ENCODE measurements at places on chromosomes 13 and 19.

DNA sequence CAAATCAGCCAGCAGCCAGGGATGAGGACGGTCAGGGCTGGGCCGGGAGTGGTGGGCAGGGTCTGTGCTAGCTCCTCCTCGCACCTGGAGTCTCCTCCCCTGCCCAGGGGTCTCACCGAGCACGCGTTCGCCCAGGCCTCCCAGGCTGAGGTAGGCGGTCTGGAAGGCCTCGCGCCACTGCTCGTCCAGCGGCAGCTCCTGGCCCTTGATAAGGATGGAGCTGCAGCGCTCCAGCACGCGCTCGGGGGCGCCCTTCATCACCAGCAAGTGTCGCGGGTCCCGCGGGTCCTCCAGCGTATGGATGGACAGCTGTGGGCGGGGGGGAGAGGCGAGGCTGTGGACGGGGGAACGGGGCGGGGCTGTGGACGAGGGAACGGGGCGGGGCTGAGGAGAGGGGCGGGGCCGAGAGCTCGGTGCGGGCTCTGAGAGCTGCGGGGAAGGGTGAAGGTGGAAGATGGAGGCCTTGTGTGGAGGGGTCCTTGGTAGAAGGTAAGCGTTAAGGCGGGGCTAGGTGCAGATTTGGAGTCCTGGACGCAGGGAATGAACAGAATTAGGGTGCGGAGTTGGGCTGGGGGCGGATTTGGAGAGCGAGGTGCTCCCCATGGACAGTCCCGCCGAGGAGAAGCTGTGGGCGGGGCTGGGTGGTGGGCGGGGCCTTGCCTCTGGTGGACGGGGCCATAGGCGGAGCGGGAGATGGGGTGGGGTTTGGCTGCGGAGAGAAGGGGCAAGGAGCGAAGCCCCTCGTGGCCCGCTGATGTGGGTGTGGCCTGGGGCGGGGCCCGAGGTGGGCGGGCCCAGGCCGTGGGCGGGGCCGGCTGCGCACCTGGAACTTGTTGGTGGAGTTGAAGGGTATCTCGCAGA is 5.7 kb downstream of the ATP4A start:
- no peak for DNase-seq

GRCh38 chr13:102556806-102557205 is 40.0 kb upstream of the TPP2 start:
- DNase-seq, result no peak

DNA sequence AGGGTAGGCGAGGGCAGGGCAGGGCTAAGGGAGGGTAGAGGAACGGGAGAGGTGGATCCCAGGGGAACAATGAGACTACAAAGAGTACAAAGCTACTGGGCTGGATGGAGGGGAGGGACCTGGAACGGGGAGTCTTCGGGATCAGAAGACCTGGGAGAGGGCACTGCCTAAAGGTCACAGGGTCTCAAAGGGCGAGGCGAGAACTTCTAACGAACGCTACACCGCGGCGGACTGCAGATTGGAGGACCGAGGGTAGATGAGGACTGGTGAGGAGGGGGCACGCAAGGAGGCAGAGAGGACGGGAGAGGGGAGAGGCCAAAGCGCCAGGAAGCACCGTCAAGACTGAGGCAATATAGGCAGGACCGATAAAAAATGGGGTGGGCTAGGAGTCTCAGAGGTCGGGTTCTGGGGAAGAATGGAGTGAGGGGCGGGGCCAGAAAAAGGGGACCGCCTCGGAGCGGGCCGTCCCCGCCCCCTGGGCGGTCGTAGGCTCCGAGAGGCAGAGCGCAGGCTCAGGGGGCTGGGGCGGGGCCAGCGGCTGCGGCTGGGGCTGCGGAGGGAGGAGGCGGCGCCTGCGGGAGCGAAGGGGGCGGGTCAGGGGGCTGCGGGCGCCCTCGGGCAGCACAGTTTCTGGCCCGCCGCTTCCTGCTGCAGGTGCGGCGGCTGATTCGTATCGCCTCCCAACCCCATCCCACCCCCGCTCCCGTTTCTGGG is 1.3 kb upstream of the KCNC3 start:
- DNase-seq, result peak; percentile 86

GRCh38 chr13:36920616-36921185 is 663 bp upstream of the SMAD9 start:
- DNase-seq, result no peak

GRCh38 chr13:64158908-64159307 is 2743.3 kb upstream of the PCDH20 start:
- no peak for DNase-seq

GRCh38 chr13:106562301-106562700 is 5.6 kb downstream of the ARGLU1 start:
- no peak for DNase-seq

DNA sequence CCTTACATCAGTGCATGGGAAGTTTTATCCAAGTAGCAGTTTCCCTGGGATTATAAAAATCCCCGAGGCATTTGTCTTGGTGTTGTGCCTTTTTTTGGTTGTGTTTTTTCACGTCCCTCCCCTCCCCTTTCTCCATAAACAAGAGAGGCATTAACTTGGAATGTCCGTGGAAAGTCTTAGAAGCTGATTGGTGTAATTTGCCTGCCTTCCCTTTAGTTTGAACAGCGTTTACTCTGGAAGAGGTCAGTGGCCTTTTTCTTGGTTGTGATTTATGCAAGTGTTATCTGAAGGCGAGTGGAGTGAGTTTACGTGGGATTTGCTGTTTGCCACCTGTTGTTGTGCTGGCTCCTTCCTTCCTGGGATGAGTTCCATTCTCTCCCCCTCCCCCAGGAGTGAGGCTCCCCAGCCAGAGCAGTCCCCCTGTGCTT is 7.2 kb downstream of the ACTN4 start:
- DNase-seq, result no peak

DNA sequence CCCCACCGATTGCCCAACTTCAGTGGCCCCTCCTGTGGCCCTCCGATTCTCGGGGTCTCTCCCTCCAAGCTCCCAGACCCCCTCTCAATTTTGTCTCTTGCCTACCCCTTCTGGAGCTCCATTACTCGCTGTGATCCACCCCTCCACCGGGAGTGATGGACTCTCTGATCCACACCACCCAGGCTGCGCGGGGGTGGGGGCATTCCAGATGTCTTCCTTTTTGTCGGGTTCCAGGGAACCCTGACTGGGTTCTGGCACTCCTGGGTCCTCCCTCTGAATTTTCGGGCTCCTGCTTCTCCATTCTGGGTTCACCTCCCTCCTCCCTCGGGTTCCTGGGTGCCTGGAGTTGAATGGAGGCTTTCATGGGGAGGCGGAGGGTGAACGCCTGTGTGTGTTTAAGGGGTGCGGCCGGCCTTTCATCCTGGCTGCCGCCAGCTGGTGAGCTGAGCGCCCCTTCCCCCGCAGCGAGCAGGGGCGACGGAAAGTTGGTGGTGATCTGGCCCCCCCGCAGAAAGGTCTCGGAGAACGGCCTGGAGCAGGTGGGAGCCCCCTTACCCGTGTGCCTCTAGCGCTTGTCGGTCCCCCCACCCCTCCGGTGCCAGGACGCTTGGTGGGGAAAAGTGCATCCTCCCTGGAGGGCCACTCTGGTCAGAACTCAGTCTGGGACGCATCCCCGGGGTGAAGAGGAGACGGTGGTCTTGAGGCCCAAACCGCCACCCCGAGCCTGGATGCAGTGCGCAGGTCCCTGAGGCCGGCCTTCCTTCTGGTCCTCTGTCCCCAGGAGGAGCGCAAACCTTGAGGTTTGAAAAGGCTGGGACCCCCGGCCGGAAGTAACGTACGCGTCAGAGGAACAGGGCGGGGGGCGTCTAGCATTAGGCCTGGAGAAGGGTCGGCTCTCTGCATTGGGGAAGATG is 1.6 kb downstream of the MISP3 start:
- DNase-seq, result no peak

DNA sequence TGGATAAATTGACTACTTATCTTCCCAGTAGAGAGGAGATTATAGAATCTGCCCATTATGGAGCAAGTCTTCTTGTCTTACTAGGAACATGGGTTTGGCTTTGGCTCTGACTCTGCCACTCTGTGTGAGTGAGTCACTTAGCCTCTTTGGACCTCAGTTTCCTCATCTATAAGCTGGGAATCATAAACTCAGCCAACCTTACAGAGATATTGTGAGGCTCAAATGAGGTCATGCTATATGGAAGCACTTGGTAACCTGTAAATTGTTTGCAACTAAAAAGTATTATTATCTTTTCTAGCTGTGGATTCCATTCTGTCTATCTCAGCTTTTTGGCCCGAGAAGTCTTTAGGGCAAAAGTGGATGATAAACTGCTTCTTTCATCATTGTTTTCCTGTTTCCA is 186.8 kb upstream of the TSC22D1 start:
- DNase-seq, result no peak

DNA sequence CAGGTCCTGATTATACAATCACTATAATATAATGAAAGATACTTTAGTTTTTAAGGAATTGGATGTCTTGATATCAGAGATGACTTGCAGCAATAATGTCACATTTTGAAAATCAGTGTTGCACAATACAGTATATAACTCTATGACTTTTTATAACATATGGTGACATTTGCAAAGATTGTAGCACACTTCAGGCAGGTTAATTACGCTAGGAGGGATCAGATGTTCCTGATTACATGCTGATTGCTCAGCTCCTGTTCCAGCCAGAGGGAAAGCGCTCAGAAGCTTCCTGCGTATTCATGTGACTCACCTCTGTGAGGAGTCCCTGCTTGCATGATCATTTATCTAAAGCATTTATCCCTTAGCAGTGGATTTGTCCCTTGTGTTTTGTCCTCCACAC is 265.6 kb downstream of the GPC5 start:
- DNase-seq, result no peak

DNA sequence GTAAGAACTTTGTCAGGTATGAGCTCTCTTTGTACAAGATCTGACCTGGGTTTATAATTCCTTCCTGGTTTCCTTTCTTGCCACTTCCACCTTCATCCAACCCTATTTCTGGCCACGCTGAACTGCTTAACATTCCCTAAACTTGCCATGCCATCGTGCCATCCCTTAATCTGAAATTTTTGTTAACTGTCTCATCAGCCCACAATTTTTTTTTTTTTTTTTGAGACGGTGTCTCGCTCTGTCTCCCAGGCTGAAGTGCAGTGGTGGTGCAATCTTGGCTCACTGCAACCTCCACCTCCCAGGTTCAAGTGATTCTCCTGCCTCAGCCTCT is 144.6 kb downstream of the GGACT start:
- DNase-seq, result no peak

DNA sequence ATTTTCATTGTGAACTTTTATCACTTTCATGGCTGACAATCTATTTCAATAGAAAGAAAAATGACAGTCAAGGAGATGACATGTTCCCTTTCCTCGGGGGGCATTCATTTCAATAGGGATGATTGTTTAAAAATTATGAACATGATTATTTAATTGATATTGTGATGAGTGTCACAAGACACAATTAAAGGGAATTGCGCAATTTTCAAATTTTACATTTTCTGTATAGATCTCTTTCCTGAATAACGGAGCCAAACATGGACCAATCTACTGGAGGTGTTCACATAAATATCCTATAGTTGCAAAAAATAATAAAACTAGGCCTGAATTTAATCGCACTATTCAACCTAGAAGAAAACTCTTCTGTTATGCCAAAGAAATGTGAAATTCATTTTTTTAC is 1274.6 kb downstream of the SLITRK5 start:
- no peak for DNase-seq

DNA sequence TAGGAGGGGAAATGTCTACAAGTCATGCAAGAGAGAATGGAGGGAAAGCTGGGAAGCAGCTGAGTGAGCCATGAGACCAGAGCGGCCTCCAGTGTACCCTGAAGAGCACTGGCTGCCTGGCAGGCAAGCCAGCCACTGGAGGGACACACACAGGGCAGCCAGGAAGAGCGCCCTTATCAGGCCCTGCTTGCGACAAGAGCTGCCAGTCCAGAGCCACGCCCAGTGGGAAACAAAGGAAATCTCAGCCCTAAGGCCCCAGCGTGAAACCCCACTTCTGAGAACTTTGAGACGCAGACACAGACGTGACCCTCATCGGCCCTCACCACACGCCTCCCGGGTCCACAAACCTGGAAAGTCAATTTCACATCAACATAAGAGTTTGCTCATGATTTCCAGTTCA is 105.0 kb downstream of the STK24 start:
- DNase-seq, result no peak
